Kasumi-1 (cell line): ENCODE measurements at places on chromosomes 1 and 21.

DNA sequence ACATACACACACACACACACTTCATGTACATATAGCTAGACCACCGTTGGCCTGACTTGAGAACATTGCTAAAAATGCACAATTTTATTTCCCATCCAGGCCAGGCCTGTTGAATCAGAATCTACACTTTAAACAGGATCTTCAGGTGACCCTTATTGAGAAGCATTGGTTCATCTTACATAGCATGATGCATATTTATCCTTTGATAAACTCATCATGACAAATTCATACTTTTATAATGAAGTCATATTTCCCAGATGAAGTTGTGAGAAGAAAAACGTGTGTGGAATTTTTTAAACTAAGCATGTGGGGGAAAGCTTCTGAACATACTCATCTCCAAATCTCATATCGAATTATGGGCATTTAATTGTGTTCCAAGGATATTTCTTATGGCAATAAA lies 877.7 kb downstream of the MRPL39 start:
- no peak for DNase-seq

DNA sequence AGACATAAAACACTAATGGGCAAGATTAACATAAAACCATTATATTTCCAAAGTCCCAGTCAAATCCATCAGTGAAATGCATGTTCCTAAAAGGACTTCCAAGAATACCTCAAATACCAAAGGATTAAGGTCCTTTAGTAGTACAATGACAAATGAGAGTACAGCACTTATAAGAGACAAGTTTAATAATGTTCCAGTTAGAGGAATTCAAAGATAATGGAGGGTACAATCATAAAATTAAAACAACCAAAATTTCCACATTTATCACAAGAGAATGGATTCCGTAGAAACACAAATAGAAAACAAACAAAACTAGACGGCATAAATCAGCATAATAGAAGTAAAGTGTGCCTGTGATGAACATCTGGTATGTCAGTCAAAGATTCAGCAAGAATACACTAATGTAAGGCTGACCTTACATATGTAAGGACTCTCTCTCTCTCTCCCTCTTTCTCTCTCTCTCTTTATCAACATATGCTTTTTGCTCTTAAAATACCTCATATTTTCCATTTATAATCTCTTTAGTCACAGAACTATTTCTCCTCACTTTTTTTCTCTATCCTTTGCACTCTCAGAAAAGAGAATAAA lies 32.8 kb upstream of the C1orf53 start:
- no peak for DNase-seq

- DNase-seq = no peak
Measured at GRCh38 chr1:175737451-175737850, 5.9 kb downstream of the TNR start.

DNA sequence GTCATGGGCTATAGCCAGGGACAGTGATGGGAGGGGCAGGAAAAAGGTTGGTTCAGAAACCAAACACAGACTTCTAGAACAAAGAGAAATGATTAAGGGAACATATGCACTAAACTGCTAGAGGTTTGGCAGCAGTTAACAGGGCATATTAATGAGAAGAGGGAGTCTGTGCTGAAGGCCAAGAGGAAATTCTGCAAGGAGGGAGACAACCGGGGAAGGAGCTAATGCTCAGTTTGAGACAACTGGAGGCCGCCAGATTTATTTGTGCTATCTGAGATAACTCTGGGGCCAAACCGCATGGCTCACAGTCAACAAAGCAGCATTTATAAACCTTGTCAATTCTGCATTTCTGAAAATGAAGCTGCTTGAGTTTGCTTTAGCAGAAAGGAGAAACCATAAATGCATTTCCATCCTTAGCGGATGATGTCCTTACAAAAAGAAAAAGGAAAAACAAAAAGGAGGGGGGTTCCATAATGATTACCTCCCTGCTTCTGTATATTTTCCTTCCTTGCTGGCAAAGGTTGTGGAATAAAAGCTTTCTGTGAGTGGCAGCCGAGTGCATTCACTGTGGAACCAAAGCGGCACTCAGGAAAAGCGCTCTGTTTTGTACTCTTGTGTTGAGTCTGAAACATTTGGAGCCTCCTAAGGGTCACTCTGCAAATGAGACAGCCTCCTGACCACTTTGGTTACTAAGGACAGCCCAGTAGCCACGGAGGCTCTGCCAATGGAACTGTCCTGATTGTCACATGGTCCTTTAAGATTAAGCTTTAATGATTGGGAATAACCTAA lies 70.3 kb downstream of the SIM2 start:
- no peak for DNase-seq

DNA sequence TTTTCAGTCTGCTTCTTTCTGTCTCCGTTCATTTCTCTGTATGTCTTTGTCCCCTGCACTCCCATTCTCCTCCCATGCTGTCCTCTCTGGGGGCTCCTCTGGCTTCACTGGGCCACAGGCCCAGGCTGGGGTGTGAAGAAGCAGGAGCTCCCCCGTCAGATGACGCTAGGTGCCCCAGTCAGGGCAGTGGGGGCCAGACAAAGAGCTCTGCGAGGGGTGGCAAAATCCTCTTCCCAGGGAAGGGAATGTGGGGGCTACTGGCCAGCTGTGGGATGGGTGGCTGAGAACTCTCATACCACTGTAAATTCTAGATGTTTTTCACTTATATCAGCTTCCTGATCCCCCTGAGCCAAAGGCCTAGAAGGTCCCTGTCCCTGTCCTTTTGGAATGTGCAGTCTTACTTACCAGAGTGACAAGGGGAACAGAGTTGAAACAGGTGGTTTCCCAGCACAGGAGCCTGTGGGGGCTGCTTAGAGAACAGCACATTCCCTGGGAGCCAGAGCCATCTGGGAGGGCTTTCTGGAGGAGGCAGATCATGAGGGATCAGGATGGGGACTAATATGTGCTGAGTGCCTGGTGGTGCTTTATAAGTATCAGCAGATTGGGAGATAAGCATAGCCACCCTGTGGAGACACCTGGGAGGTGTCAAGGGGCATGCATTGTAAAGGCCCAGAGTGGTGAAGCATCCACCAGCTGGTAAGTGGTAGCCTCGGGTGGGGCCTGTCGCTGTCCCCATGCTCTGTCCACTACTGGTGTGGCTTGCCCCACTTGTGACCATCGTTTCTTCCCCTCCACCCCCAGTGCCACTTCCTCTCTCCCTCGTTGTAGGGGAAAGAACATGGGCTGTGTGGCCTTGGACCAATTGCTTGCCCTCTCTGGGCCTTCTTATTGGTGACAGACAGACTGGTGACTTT lies 10.1 kb upstream of the PADI1 start:
- DNase-seq = no peak

- no peak for DNase-seq
Measured at GRCh38 chr1:173509797-173510196, 32.7 kb downstream of the PRDX6 start.

- DNase-seq = peak; percentile 85
Measured at GRCh38 chr1:201530741-201531531, 8.0 kb upstream of the NAV1 start.

GRCh38 chr1:162007466-162007865 lies 16.2 kb downstream of the OLFML2B start:
- no peak for DNase-seq

DNA sequence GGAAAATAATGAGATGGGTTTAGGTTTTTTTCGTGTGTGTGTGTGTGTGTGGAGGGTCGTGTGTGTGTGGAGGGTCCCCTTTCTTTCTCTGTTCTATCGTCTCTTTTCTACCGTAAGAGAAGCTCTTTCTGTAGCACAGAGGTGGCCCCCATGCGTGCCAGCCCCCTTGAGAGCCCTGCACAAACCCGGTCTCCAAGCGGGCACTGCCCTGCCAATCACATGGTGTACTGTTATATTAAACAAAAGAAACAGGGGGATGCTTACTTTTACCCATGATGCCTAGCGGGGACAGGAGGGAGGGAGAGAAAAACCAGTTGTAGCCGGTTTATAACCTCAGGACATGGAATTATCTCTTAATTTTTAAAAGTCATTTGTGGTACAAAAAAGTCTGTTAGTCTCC lies 41.0 kb downstream of the GATAD2B start:
- no peak for DNase-seq
